Diencephalon (tissue), 1 donor: ENCODE measurements at places on chromosomes 13 and 19. TPM values are rescaled to one million over a fixed set of nuclear protein-coding genes. Genes with fewer than 3 reads are reported as not detected.

The GFY gene
- not detected for total RNA-seq

The CRLF1 gene
- 3.0 TPM for total RNA-seq

The TRPC4 gene
- 16.8 TPM for total RNA-seq

The ZNF564 gene
- total RNA-seq: 29.1 TPM

The TSSK6 gene
- 1.2 TPM for total RNA-seq

The ZNF222 gene
- total RNA-seq: 17.3 TPM

The JSRP1 gene
- total RNA-seq: not detected

The RASIP1 gene
- 4.8 TPM for total RNA-seq

The S1PR4 gene
- 0.23 TPM for total RNA-seq

The CRX gene
- not detected for total RNA-seq

The KLHL1 gene
- 34.1 TPM for total RNA-seq

The C2CD4C gene
- 28.8 TPM for total RNA-seq

The SOX21 gene
- total RNA-seq: 9.0 TPM

The ZNF729 gene
- 0.23 TPM for total RNA-seq

The KLC3 gene
- 1.8 TPM for total RNA-seq

The MADCAM1 gene
- 2.8 TPM for total RNA-seq

The SIGLEC10 gene
- 3.0 TPM for total RNA-seq

The POLR2I gene
- total RNA-seq: 104 TPM

The DAND5 gene
- total RNA-seq: not detected

The CGB1 gene
- total RNA-seq: not detected

The CKM gene
- total RNA-seq: not detected

The EDDM13 gene
- not detected for total RNA-seq

The ZFP82 gene
- 53.7 TPM for total RNA-seq

The SERTM1 gene
- 6.7 TPM for total RNA-seq

The HSD17B14 gene
- 5.3 TPM for total RNA-seq

The PPM1N gene
- 1.2 TPM for total RNA-seq

The CEACAM3 gene
- not detected for total RNA-seq

The CATSPERD gene
- 0.23 TPM for total RNA-seq

The RFPL4A gene
- not detected for total RNA-seq

The GRK1 gene
- total RNA-seq: 0.46 TPM

The ODAD3 gene
- total RNA-seq: 2.8 TPM

The LGALS7 gene
- total RNA-seq: not detected

The DUS3L gene
- 10.6 TPM for total RNA-seq

The ZNF816 gene
- total RNA-seq: 12.2 TPM

The LRRC63 gene
- 1.8 TPM for total RNA-seq

The GRIN2D gene
- 15.7 TPM for total RNA-seq

The ZNF709 gene
- total RNA-seq: 28.1 TPM

The ZNF418 gene
- 47.1 TPM for total RNA-seq

The PSG6 gene
- total RNA-seq: not detected

The FCHO1 gene
- 30.0 TPM for total RNA-seq

The CABP5 gene
- total RNA-seq: not detected

The NCR1 gene
- not detected for total RNA-seq

The ERVK3-1 gene
- 27.9 TPM for total RNA-seq

The ZIC5 gene
- 8.8 TPM for total RNA-seq

The C1QTNF9B gene
- total RNA-seq: not detected

The ZNF737 gene
- total RNA-seq: 78.9 TPM

The RNF17 gene
- total RNA-seq: 1.6 TPM

The PSMD8 gene
- 151 TPM for total RNA-seq

The SLC6A16 gene
- total RNA-seq: 1.2 TPM

The TRIM28 gene
- 233 TPM for total RNA-seq

The ZNF667 gene
- 27.7 TPM for total RNA-seq

The CALR3 gene
- total RNA-seq: not detected

The PLK5 gene
- total RNA-seq: 0.23 TPM

The TNFRSF19 gene
- total RNA-seq: 19.6 TPM

The APOC4 gene
- total RNA-seq: not detected

The CSNK1G2 gene
- total RNA-seq: 33.9 TPM

The BTBD2 gene
- total RNA-seq: 59.3 TPM
